ENCODE measurements at places on chromosomes 16 and 17.

GRCh38 chr16:73216932-73217331, 169.0 kb upstream of the ZFHX3 start:
- no peak for DNase-seq

- no peak for DNase-seq
These were observed 58.3 kb downstream of the NOS2 start for GRCh38 chr17:27741971-27742575.

- no peak for DNase-seq
These were observed 6.2 kb downstream of the EFNB3 start for GRCh38 chr17:7711051-7711755.

DNA sequence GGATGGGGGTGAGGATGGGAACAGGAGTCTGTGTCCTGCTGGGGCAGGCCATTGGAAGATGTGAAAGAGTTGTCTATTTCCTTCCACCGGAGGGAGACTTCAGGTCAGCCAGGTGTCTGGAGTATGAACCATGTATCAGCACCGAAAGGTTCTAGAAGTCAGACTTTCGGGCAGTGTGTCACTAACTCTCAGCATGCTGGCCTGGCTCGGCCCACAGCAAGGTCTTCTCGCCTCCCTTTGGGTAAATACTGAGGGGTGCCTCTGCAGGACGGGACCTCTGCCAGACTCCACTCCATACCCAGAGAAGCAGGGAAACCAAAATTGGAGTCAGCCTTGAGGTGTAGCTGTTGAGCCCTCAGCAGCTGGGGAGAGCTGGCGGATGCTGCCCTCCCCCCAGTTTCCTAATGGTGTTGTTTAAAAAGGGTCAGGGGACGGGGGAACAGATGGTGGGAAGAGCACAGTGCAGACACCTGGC, 507 bp downstream of the CIITA start:
- no peak for DNase-seq

DNA sequence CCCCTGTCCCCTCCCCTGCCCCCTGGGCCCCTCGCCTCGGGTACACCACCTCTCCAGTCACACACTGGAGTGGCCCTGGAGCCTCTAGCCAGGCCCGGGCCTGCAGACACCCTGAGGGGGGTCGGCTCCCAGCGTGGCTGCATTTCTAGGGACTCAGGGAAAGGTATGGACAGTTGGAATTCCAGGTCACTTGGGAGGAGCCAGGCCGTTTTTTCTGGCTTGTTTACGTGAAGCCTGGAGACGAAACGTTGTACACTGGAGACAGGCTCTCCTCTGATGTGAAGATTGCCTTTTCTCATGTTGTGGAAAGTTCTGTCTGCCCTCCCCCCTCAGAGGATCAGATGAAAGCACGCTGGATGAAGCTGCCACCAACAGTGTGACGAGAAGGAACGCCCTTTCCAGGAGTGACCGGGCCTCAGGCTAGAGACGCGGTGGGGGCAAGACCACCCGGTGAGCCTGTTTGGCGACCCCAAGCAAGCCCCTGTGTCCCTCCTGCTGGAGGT, 4.0 kb upstream of the PPP1R27 start:
- no peak for DNase-seq

DNA sequence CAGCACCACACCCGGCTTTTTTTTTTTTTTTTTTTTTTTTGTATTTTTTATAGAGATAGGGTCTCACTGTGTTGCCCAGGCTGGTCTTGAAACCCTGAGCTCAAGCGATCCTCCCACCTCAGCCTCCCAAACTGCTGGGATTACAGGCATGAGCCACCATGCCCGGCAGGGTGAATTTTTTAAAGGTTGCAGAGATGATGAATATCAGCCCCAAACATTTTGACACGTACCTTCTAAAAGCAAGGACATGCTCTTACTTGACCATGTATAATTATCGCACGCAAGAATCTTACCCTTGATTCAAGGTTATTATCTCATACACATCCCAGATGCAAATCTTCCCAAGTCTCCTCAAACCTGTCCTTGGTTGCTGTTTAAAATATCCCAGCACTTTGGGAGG, 4.3 kb upstream of the FOXC2 start:
- no peak for DNase-seq

- DNase-seq: peak; percentile 10
These were observed 13.2 kb upstream of the TMEM100 start for GRCh38 chr17:55735731-55736405.

DNA sequence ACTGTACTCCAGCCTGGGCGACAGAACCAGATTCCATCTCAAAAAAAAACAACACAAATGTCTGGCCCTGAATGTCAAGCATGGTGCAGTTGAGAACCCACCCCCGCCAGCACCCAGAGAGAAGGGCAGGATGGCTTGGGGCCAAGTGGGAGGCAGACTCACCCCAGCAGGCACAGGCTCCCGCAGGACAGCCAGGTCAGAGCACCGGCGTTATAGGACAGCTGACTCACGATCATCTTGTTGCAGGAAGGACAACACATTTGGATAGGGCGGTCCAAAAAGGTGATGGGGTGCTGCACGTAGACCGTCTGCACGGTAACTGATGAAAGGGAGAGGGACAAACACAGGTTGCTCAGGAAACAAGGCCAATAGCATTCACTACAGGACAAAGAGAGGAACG, 33.3 kb downstream of the LITAF start:
- no peak for DNase-seq

GRCh38 chr16:3762107-3762750, 44.9 kb upstream of the TRAP1 start:
- DNase-seq: no peak

- DNase-seq: no peak
These were observed 205.6 kb downstream of the SPECC1 start for GRCh38 chr17:20214794-20215193.

DNA sequence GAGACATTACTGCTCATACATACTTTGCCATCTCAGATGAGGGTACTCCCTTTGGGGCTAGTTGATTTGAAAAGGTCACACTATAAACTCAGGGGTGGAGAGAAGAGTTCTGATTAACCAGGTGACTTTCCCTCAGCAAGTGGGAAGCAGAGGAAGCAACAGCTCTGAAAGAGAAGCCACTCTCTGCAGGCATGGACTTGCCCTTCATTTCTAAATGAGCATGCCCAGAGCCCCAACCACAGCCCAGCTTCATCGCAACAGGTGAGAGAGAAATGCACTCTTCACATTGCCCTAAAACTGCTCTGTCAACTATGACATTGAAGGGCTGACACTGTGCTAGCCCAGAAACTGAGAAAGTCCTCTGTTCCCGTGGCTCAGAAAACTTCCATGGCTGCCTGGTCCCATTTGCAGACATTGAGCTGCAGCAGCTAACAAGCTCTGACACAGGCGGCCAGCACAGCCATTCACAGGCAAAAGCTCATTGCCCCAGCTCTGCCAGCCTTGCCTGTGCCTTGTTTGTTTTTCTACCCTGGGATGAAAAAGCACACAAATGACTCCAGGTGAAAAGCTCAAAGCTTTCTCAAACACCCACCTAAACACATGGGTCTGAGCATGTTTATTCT, 419.8 kb upstream of the DYNLRB2 start:
- DNase-seq: no peak

DNA sequence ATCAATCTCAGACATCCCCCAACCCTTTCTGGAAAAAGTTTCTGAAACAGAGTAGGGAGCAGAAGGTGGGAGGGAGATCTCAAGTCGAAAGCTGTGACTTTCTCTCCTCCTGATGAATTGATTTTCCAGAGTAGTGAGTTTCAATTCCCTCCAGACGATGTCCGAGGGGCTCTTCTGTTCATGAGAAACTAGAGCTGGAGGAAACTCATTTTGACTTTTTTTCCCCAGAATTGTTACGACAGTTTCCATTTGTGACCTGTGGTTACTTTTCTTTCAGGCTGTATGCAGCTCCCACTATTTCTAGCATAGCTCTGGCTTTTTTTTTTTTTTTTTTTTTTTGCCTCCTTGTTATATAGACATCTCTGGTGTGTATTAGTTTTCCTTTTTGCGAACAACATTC, 422.1 kb upstream of the SALL1 start:
- no peak for DNase-seq

GRCh38 chr17:74354123-74354522, 7.5 kb downstream of the BTBD17 start:
- peak; percentile 9 for DNase-seq

DNA sequence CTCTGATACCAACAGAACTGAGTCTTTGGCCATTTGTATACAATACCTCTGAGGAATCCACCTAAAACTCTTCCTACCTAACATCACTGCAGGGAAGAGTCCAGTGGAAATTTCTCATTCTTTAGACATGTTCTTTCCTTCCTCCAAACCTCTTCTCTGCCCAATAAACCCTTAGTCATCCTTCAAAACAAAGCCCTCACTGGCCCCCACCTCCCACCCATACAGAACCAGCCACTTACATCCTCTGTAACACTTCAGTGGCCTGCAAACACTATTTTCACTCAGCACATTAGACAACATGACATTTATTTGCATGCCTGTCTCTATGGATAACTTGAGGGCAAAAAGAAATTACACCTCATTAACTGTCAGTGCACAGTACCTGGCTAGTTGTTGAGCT, 200.3 kb upstream of the NOG start:
- no peak for DNase-seq

DNA sequence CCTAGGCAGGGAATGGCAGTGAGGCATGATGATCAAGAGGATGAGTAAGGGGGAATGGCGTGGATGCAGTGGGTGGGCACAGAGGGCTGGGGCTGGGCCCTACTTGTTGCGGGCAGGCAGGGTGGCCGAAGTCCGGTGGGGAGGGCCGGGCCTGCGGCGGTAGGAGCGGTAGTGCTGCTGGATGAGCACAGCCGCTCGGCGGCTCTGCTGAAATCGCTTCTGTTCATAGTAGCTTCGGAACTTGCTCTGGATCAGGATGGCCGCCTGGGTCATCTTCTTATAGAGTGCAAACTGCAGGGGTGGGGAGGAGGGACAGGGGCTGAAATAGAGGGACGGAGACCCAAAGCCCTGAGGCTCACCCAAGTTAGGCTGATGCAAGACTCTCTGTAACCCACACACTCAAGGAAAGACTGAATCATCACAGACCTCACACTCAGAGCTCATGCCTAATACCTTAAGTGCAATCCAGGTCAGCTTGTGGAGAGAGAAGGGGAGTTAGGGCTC, 1.5 kb upstream of the SPAG7 start:
- DNase-seq: peak; percentile 36

GRCh38 chr17:76354747-76355310, 1.1 kb upstream of the PRPSAP1 start:
- no peak for DNase-seq

DNA sequence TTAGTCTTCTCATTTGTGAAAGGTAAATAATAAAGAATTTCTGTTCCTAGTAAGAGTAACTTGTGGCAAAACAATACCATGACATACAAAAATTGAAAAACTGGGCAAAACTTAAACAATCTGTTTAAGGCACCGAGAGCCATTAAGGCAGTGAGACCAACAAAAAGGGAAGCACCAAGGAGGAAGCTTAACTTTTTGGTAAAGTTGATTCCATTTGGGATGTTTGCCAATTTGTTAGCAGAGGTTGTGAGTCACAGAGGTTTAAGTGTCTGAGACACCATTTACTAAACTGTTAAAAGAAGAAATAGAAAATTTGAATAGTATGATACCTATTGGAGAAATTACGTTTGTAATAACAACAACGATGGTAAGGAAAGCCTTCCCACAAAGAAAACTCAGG, 4.9 kb downstream of the SLC35G3 start:
- DNase-seq: no peak

- DNase-seq: no peak
These were observed 56.5 kb downstream of the XPO6 start for GRCh38 chr16:28155293-28155692.

DNA sequence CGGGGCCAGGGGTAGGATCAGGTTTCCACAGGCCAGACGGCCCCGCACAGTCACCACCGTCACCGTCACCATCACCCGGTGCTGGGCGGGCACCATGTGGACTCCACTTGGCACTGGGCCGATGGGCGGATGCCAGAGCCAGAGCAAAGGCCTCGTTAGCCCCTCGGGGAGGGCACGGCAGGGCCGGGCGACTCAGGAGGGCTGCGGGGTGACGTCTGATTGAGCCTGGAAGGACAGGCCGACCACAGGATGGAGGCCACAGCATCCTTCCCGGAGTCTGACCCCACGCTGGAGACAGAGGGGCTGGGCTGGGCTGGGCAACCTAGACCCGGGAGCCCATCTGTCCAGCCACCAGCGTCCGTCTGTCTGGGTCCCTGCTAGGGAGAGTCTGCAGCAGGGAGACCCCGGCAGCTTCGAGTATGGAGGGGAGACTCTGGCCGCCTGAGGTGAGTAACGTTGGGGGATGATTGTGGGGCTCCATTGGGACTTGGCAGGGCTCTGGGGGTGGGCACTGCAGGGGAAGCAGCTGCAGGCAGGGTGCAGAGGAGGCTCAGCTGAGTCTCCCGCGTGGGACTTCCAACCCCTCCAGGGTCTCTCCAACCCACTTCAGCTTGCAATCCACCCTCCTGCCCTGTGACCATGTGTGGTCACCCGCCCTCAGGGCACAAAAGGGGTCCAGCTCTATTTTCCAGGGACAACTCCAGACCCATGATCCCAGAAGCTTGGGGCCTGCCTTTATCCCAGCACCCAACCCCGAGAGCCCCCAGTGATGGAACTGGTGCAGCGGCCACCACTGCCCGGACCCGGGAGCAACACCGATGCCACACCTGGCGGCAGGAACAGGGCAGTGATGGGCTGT, 22.6 kb downstream of the SLC25A10 start:
- DNase-seq: no peak

- DNase-seq: no peak
These were observed 107.1 kb downstream of the SNX29 start for GRCh38 chr16:12083631-12084030.

DNA sequence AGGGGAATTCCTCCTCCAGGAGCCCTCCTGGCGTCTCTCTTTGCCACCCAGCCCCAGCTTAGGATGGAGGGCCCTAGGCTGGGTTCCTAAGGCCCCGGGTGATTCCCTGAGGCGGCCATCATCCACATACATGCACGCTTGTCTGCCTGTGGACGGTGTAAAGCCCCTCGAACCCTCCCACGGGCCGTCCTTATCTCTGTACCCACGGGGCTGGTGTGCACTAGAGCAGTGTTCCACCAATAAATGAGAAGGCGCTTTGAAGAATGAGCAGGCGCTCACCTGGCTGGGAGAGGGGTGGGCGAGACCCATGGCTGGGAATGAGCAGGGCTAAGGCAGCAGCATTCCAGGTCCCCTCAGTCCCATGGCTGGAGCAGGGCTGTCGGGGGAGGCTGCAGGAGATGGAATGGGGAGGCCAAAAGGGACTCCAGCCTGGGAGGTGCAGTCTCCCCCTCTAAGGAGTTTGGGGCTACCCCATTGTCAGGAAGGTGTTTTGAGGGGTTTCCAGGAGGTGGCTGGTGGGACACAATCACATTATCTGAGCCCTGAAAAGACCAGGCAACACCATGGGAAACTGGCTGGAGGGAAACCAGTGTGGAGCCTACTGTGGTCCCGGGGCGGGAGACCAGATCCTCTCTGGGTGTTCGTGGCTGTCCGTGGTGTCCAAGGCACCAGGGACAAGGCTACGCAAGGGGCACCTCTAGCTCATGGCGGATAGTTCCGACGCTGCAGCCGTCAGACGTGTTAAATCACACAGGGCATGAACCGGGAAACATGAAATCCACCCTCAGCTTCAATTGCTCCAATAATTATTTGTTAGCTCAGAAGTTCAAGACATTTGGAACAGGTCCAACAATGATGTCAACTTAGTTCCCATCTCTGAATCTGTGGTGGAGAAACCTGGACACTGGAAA, 87.5 kb upstream of the DNAH17 start:
- no peak for DNase-seq

GRCh38 chr17:51734462-51734861, 424.1 kb downstream of the CA10 start:
- DNase-seq: peak; percentile 7
